GOT3 (cell line): ENCODE measurements at places on chromosomes 3 and 15.

- no peak for DNase-seq
Measured at GRCh38 chr3:129699199-129699598, 92.7 kb upstream of the PLXND1 start.

DNA sequence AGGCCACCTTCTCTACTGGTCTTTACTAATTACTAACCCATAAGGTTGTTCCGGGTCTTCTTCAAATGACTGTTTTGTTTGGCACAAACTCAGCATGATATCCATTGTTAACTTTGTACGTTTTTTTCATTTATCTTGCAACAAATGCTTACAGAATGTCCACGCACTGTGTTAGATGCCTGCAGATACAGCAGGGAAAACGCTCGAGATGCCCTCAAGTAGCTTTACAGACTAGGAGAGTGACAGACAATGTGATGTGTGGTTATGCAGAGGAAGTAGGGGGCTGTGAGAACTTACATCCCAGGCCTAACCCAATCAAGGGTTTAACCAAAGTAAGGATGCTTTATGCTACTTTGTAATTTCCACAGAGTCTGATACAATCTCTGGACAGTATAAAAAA, 949 bp upstream of the RFC4 start:
- no peak for DNase-seq

- DNase-seq = no peak
Measured at GRCh38 chr15:68767833-68768232, 52.9 kb downstream of the ANP32A start.

DNA sequence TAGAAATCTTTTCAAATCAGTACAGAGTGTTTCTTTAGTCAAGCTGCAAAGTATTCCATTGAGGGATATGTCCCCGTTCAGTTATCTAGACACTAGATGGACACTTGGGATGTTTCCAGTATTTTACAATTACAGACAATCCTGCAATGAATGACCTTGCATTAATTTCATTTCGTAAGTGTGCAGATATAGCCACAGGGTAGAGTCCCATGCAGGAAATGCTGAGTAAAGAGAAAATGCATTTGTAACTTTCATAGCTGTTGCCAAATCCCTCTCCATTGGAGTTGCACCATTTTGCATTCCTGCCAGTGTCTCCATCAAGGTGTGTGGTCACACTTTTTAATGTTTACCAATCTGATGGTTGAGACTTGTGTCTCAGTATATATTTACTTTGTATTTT, 92.5 kb downstream of the LIPC start:
- no peak for DNase-seq

GRCh38 chr3:43180027-43180426, 74.1 kb upstream of the POMGNT2 start:
- no peak for DNase-seq

DNA sequence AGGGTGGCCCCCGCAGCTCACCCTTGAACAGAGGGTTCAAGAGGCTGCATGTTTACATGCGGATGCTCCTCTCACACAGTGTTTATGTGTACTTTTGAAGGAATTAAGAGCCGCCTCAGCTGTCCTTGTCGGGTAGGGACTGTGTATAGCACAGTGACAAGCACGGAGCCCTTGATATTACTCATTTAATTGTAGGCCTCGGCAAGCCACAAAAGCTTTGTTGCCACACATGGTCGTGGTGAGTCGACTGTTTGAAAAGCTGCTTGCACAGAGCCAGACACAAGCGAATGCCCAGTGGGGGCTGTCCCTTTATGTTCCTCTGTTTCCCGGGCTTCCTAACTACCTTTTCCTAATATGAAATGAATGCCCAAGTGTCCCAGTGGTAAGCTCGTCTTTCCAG, 4.5 kb downstream of the ESYT3 start:
- DNase-seq = no peak

GRCh38 chr3:144843099-144843498, 871.5 kb downstream of the DIPK2A start:
- no peak for DNase-seq

DNA sequence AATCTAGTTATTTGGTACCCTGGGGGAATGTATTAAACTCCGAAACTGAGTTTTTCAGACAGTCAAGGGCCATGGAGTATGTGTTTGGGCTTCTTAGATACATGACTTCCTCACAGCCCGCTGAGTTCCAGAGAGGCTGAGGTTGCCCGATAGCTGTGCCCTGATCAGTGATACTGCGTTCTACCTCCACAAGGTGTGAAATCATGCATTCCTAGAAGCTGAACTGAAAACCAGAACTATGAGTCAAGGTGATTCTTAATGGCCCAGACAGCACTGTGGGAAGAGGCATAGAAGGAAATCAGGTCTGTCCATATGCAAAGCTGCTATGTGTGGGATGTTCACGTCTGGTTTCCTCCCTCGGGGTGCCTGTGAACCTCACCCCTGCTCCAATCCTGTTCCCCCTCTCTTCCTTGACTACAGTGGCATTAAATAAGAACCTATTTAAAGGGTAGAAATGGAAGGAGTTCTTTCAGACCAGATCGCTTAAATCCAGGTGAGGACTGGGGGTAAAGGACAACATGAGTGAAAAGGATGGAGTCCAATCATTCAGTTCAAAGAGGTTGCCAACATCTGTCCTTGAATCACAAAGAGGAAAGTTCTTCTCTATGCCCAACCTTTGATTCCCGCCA, 74.3 kb downstream of the MYO1E start:
- no peak for DNase-seq

- DNase-seq = no peak
Measured at GRCh38 chr3:60886518-60886917, 364.7 kb downstream of the FHIT start.

GRCh38 chr15:88624971-88625490, 3.9 kb downstream of the AEN start:
- no peak for DNase-seq

- no peak for DNase-seq
Measured at GRCh38 chr3:193655831-193656433, 62.9 kb downstream of the OPA1 start.

DNA sequence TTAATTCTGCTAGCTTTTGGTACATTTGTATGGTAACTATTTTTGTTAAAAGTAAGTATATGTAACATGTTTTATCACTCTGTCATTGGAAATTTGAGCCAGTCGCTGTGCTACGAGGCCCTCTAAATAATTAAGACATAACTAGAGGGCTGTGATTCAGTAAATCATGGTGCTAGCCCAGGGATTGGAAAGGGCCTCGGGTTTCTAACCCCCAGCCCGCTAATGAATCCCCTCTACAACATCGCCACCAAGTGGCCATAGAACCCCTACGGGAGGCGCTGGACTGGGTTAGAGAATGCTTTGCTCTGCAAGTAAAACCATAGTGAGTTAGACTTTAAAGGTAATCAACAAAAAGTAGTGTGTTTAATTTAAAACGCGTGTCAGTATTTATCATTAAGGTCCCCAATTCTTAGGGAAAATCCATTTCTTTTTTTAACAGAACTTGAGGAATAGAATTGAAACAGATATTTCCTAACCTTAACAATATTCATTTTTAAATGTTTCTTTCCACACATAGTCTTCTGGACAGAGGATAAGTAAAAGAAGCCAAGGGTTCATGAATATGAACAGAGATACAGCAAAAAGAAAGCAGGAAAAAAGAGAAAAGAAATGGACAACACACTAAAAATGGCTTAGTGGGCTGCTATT, 744.7 kb downstream of the EPHA3 start:
- no peak for DNase-seq

GRCh38 chr15:99545605-99546004, 20.2 kb upstream of the MEF2A start:
- DNase-seq = no peak

- no peak for DNase-seq
Measured at GRCh38 chr15:93811305-93811704, 420.1 kb upstream of the MCTP2 start.

DNA sequence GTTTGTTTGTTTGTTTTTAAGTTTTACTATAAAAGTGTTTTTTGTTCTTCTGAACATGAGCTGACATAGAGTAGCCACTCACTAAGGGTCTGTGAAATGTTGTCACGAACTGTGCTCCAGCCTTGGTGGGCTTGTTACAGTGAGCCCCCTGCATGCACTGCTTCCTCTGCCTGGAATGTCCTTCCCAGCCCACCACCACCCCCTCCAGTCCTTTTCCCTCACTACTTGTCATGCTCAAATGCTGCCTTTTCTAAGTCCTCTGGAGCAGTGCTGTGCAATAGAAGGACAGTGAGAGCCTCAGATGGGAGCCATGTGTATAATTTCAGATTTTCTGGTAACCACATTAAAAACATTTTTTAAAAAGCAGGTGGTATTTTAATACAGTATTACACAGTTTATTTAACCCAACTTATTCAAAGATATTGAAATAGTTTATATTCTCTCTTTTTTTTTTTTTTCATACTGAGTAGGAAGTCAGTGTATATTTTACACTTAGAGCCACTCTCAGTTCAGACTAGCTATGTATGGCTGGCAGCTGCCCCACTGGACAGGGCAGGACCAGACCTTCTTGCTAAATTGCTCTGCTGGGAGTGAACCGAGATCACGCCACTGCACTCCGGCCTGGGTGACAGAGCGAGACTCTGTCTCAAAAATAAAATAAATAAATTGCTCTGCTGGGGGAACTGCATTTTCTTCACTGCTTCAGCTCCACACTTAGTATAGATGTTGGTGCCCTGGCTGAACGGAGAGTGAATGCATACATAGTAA, 26.9 kb downstream of the MKRN2OS start:
- no peak for DNase-seq

DNA sequence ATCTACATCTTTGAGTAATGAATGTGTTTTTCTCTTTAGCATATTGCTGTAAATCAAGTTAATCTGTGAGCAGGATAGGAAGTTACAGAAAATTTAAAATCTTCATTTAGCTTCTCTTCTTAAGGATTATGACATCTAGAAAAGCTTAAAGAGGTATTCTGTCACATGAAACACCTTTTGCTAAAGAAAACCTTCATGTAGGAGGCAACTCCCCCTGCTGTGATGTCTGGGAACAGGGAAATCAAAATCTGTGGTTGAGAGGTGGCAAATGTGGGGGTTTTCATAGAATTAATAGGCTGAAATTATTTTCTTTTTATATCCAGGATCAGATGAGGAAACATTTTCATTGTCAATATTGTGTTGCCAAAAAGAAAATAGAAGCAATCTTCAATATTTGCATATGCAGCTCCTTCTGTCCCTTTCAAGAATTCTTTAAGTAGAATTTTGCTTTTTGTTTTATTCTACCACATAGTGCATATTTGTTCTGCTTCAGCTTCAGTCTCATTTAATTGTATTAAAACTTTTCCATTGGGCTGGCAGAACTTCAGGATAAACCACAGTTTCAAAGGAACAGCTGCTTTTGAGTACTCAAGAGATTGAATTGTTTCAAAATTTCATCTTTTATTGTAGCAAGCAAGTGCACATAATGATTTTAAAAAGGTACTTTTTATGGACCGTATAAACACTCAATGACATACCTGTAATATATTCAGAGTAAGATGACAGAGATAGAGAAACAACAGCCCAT, 128.4 kb downstream of the RAP2B start:
- DNase-seq = no peak

- DNase-seq = no peak
Measured at GRCh38 chr3:157786618-157787017, 283.4 kb upstream of the VEPH1 start.

DNA sequence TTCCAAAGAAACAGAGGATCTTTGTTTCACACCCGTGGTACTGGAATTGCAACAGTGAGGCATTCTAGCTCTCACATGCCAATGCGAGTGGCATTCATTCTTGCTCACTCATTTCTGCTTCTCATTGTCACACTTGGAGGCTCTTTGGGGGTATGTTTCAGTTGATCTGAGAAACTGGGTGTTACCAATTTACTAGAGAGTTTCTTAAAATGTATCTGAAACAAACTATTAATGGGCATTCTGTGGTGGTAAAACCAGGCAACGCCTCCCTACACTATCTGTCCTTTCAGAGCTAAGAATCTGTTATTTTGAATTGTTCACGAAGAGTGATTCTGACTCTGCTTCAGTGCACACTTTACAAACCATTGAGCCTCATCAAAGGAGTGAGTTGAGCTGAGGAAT, 140.6 kb upstream of the BHLHE40 start:
- no peak for DNase-seq

DNA sequence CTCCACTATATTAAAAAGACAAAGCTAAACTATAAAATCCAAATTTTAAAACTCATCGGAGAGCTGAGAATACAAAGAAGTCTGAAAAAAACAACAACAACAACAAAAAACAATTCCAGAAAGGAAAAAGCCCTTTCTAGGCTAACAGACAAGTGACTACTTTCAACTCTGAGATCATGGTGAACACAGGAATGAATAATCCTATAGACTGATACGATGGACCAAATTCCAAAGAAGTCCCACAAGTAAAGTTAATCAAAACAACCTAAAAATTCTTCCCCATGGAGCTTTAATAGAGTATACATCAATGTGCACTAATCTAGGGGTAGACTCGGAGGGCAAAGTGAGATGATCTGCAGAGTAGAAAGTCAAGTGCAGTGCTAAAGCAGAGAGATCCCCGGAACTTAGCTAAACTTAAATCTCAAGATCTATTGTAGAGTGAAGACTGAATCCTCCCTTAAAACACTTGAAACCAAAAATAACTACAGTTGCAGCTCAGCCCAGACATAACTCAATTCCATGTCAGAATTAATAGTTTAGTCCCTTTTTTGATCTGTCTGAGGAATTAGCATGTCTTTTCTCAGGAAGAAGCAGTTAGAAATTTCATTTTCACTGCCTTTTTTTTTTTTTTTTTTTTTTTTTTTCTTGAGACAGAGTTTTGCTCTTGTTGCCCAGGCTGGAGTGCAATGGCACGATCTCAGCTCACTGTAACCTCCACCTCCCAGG, 43.5 kb downstream of the MYO9A start:
- no peak for DNase-seq

- no peak for DNase-seq
Measured at GRCh38 chr3:87350367-87351199, 74.2 kb upstream of the POU1F1 start.

GRCh38 chr15:43880406-43881194, 53.8 kb downstream of the WDR76 start:
- no peak for DNase-seq

DNA sequence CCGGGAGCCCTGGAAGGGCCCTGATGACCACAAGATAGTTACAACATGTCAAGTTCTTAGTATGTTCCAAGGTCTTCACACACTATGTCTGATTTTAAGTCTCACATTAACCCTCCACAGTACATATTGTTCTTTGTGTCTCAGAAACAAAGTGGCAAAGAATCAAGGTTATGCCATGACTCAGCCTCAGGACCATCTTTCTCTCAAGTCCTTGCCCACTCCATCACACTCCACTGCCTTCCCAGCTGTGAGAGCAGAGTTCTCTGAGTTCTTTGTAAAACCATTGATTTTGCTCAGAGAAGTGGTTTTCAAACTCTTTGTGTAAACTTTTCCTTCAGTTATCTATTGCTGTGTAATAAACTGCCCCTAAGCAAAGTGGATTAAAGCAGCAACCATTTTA, 67.9 kb upstream of the C3orf80 start:
- DNase-seq = no peak

DNA sequence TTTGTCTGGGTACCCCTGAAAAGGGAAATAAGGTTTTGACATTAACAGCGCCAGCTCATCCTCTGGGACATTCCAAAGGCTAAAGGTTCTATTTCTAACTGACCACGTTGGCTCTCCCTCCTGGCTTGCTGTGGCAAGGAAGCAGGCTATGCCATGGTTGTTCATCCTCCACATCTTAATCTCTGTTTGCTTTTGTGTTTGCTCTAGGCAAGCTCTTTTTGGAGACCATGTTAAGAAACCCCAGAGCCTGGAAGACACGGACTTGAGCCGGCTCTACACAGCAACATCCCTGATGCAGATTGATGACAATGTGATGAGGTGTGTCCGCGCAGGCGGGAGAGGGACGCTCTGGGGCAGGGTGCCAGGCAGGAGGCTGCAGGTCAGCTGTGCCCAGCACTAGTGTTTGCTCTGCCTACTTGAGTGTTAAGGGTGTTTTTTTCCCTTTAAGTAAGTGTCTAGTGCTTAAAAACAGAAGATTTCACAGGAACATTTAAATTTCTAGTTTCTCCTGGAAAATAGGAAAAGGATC, 33.3 kb downstream of the RLBP1 start:
- no peak for DNase-seq
